ENCODE measurements at places on chromosomes 5 and 9.

GRCh38 chr9:84140535-84141101 is 160.0 kb downstream of the RMI1 start:
- no peak for DNase-seq

DNA sequence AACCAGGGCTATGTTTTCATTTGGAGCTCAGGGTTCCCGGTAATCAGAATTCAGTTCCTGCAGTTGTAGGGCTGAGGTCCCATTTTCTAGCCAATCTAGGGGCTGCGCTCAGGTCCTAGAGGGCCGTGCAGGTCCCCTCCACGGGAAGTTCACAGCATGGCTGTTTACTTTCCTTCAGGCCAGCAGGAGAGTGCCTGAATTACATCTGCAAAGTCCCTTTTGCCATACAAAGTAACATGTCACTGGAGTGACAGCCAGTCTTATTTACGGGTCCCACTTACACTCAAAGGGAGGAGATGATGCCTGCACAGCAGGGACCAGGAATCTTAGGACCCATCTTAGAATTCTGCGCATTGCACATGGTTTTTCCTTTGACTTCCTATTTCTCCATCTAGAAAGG is 29.9 kb upstream of the TGFBI start:
- DNase-seq = no peak

DNA sequence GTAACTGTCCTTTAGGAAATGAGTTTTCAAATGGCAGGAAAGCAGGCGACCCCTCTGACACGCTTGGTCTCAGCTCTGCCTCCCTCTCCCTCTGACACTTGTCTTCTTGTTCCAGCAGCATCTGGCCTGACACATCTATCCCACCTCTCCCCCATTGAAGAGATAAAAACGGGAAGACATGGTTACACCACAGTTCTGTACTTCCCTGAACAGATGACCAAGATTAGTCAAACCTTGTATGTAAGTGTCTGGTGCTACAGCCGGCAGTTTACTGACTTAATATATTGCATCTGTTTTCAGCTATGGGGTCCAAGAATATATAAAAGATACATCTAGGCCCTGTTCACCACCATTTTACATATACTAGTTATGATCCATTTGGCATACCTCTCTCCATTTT is 29.6 kb upstream of the MLLT3 start:
- no peak for DNase-seq

- DNase-seq = no peak
Measured at GRCh38 chr5:157772127-157772526, 28.6 kb downstream of the LSM11 start.

GRCh38 chr5:66012271-66012670 is 85.9 kb downstream of the ERBIN start:
- no peak for DNase-seq

GRCh38 chr5:31385774-31386537 is 145.9 kb downstream of the DROSHA start:
- no peak for DNase-seq

DNA sequence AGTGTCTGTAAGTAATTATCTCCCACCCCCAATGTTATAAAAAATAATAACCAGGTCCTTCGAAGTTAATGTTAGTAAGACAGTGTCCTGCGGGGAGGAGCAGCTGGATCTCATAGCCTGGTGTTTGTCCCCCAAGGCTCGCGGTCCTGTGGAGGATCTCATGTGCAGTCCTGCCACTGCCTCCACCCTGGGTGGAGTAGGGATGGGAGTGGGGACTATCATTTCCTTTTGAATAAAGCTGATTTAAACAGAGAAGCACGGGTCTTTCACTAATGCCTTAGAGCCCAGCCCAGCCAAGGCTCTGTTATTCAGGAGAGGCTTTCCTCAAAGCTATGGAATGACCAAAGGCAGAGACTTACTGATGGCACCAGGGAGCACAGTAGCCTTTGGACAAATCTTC is 40.2 kb downstream of the SUB1 start:
- no peak for DNase-seq

Measured in stimulated activated CD4-positive, alpha-beta T cell treated with anti-CD3 and anti-CD28 coated beads, Interleukin-1b, Interleukin-23, amount 100 ng/mL, for 1 hour (primary cell).